ENCODE measurements at places on chromosomes 1 and 21.

- no peak for DNase-seq
Measured at GRCh38 chr1:42037586-42037985, 115.6 kb upstream of the GUCA2B start.

GRCh38 chr1:170624146-170624545 lies 39.8 kb upstream of the PRRX1 start:
- DNase-seq, result no peak

GRCh38 chr1:226749467-226749866 lies 10.4 kb upstream of the ITPKB start:
- DNase-seq, result no peak

GRCh38 chr1:29783508-29784275 lies 547.4 kb downstream of the PTPRU start:
- no peak for DNase-seq

- no peak for DNase-seq
Measured at GRCh38 chr1:25744636-25745425, 55.2 kb upstream of the SELENON start.

DNA sequence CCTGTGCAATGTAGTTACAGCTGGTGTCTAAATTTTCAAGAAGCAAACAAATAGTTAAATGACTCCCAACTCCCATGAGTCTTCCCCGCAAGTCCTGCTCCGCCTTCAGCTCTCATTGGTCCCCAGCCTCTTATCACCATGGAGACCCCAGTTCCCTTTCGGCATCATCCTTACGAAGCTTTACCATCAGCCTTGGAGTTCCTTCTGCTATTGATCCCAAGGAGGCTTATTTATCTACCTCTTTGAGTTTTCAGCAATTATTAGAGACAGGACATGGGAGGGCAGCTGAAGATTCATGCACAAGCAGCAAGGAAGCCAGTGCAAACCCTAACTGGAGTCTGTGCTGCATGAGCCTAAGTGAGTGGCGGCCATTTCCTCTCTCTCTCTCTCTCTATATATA lies 12.3 kb downstream of the KCNA2 start:
- no peak for DNase-seq

DNA sequence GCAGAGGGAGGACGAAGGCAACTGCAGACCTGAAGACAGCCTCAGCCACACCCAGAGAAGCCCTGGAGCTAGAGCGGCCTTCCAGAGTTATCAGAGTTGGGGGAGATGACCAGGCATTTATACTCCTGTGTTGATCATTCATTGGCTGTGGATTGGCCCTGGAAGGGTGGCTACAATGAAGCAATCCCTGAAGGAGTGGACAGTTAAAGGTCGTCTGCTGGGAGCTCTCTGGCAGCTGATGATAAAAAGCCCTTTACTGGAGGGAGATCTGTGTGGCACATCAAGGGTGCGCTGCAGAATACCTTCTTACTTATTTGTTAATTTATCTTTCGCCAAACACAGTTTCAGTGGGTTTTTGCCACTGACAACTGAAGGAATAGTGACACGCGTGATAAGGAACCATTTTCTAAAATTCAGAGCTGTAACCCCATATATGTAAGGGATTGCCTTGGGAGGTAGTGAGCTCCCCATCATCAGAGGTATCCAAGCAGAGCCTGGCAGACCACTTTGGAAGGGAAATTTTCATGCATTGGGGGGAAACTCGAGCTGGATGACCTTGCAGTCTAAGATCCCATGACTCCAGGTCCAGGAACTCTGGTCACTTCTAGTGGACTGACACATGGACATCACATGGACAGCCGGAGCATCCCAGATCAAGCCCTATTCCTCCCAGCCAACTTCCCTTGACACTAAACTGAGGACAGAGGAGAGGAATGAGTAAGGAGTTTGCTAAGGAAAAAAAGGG lies 126.4 kb upstream of the GADD45A start:
- DNase-seq, result no peak

DNA sequence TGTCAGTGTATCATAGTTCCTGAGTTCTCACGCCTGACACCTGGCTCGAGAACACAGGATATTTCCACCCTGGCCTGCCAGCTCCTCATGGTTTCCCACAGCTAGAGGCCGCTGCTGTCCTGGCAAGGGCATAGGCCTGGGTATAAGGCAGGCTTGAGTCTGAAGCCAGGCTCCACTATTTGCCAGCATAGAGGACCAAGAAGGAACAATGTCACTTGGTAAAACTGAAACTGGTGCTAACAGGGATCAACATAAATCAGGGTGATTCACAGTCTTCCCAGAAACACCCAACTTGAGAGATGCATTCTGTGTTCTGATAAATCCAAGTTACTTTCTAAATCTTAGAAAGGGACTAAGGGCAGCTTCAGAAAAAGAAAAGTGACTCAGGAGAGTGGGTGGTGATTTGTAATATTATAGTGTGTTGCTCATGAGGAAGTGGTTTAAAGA lies 6.9 kb upstream of the S100A2 start:
- peak; percentile 50 for DNase-seq

- no peak for DNase-seq
Measured at GRCh38 chr1:58722967-58723366, 23.1 kb upstream of the MYSM1 start.

GRCh38 chr1:212228591-212229119 lies 56.6 kb upstream of the PPP2R5A start:
- no peak for DNase-seq

GRCh38 chr1:226639631-226640061 lies 91.1 kb downstream of the STUM start:
- DNase-seq, result no peak

DNA sequence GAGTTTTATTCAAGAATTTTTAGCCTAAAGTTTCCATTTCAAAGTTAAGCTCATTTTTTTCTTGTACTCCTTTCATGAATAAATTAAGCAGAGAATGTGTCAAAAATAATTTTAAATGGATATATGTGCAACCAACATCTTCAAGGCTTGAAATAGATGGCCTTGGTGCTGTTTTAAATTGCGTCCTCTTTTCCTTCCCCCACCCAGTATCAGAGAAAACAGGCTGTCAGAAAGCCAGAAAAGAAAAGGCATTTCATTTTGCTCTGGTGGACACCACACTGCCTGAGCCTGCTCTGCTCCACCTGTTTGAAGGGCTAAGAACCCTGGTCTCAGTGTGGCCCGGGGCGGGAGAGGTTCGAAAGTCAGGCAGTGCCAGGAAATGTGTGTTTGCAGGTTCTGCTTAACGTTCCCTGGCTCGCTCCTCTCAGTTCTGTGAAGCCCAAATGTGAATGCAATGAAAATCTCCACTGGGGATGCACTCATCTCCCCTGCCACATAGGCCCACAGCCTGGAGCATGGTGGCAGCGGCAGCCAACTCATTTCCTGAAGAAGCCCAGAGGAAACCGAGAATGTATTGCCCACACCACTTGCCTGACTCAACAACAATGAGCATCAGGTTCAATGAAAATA lies 134.4 kb downstream of the SDCCAG8 start:
- no peak for DNase-seq
